Activated CD4-positive, alpha-beta T cell treated with anti-CD3 and anti-CD28 coated beads, Interleukin-10, Interleukin-2, amounts not matched to agents 100 ng/mL and 50 ng/mL, durations not matched to agents 16 hours and 8 hours (primary cell): ENCODE measurements at places on chromosomes 13 and 19.
A peak's percentile ranks its signal among the peaks of the same experiment; 100 is the strongest.

DNA sequence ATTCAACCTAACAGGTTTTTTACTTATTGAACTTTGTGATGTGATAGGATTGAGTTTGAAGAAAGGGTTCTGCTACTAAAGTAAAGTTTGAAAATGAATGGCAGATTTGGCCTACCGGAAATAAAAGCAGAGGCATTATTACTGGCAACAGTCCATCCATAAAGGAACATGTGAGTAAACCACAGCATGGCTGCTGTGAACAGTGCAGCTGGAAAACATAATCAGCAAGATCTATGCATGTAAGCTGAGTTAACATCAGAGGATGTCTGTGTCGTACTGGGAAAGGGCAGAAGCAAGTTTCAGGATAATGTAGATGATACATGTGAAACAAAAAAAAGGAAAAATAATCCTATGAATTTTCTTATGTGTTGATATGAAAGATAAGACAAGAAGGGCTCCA is 87.6 kb downstream of the CYSLTR2 start:
- no peak for DNase-seq

GRCh38 chr19:32388393-32388855 is 17.1 kb upstream of the DPY19L3 start:
- DNase-seq: no peak

DNA sequence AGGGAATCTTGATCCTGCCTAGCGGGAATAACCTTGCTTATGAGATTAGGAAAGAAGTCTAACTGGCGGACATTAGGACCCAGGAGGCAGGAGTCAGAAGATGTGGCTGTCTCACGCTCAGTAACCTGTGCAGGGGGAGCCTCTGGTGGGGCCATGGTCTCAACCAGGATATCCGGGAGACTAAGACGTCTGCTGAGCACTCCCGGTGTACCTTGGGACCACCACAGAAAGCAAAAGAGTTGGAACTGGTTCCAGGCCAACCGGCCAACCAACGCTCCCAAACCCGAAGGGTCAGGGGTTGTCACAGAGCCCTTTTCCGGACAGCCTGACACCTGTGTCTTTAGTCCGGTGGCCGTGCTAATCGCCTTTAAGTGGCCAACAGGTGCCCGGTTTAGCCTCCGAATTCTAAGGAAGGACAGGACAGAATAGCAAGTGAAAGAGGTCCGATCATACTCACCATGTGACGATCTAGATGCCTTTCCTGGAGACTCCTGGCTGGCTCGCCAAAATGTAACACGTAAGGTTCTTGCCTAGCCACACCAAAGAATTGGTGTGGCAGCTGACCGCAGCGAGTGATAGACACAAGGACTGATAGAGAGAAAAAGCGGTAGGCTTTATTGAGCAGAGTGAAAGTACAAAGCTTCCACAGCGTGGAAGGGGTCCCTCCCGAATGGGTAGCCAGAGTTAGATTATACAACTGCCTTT is 103.9 kb upstream of the DIAPH3 start:
- peak; percentile 3 for DNase-seq

DNA sequence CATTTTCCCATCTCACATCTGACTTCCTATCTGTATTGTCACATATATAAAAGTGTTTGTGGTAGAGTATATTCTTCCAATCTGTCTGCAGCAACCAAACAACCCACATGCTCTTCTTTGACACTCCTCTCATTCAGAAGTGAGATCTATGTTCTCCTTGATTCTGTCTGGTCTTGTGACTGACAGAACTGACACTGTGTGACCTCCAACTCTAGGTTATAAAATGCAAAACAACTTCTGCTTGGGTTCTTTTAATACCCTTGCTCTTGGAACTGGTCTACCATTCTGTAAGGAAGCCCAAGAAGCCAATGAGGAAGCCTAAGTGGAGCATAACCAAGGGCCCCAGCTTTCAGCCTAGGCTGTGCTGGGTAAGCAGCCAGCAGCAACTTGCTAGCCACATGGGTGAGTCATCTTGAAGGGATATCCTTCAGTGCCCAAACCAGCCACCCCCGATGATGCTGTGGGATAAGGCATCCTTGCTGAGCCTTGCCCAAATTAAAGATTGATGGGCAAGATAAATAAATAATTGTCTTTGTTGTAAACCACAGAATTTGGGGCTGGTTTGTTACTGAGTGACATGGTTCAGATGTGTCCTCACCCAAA is 18.4 kb upstream of the ITM2B start:
- peak; percentile 44 for DNase-seq

DNA sequence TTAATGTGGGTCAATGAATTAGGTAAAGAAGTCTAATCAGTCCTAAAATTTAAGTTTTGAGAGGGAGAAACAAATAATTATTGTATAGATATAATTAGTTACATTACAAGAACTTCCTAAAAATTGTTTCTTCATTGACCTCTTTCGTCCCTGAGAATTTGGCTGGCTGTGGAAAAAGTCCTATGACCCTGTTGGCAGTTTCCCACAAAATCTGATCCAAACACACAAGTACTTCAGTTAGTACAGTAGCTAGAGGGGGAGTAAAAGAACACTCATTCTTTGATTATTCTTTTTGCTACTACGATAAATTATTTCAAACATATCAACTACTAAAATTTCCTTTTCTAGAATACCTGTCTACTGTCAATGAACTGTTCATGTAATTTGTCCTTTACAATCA is 11.3 kb downstream of the POSTN start:
- no peak for DNase-seq

DNA sequence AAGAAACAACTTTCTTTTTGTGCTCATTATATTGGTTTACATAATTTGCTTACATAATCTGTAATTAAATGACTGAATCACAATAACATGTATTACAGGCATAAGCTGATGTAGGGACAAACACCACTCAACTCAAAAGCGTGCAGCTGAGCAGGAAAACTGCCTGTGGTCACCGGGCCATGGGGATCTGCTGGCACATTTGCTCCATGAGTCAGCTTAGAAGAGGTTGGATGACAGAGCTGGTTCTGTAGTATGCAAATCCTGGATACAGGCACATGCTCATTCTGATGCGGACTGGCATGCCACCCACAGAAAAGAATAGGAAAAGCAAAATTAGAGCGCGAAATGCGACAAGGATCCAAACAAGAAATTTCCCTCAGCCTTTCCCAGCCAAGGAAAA is 128.6 kb downstream of the USP12 start:
- peak; percentile 35 for DNase-seq

- no peak for DNase-seq
Measured at GRCh38 chr13:72156760-72157159, 289.8 kb upstream of the DACH1 start.

- DNase-seq: no peak
Measured at GRCh38 chr19:39182174-39182505, 14.6 kb upstream of the NCCRP1 start.

GRCh38 chr19:56139847-56140582 is 1.1 kb upstream of the ZNF444 start:
- no peak for DNase-seq

DNA sequence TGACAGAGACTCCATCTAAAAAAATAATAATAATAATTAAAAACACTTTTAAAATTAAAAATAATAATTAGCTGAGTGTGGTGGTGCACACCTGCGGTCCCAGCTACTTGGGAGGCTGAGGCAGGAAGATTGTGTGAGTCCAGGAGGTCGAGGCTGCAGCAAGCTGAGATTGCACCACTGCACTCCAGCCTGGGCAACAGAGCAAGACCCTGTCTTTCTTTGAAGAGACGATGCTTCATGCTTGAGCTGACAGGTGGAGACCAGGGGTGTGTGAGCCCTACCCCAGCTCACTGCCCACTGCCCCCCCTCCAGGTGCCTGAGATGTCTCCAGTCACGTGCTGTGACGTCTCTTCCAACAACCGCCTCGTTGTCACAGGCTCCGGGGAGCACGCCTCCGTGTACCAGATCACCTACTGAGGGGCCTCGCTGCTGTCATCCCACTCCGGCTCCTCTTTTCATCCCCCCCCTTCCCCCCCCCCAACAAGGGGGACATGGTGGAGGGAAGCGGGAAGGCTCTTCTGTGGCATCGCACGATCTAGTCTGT is 17.3 kb downstream of the TLE6 start:
- no peak for DNase-seq

GRCh38 chr13:23469951-23470421 is 36.5 kb upstream of the SACS start:
- no peak for DNase-seq

GRCh38 chr19:632579-633067 is 714 bp downstream of the POLRMT start:
- DNase-seq: peak; percentile 65

- peak; percentile 58 for DNase-seq
Measured at GRCh38 chr19:44722131-44723121, 23.5 kb downstream of the CEACAM16 start.

DNA sequence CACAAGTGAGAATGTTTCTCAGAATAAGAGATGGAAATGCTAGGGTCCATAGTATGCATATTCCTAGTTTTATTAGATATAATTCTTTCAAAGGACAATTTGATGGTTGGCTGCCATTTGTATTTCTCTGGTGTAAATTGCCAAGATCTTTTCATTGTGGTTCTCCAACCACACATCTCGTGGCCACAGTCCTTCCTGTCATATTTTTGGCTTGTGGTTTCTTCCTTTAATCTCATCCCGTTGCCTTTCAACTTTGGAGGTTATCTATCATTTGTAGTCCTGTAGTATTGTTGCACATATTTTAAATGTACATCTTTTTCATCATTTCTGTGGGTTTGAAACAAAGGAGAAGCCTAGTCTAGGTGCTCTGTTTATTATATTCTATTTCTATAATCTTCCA is 61.2 kb downstream of the WASF3 start:
- DNase-seq: no peak

DNA sequence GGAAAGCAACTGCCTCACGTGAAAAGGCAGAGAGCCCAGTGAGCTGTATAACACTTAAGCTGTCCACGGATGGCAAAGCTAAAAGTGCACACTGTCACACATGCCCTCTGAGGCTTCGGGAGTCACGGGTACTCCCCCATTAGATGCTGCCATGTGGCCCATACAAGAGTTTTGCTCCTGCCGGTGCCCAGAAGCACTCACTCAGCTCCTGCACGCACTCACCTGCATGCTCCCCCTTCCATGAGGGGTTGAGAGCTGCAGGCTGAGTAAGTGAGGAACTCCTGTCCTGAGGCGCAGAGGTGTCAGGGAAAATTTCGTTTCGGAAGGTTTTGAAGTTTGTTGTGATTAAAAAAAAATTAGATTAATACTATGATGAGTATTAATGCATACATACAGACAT is 939.2 kb upstream of the ATXN8OS start:
- no peak for DNase-seq

DNA sequence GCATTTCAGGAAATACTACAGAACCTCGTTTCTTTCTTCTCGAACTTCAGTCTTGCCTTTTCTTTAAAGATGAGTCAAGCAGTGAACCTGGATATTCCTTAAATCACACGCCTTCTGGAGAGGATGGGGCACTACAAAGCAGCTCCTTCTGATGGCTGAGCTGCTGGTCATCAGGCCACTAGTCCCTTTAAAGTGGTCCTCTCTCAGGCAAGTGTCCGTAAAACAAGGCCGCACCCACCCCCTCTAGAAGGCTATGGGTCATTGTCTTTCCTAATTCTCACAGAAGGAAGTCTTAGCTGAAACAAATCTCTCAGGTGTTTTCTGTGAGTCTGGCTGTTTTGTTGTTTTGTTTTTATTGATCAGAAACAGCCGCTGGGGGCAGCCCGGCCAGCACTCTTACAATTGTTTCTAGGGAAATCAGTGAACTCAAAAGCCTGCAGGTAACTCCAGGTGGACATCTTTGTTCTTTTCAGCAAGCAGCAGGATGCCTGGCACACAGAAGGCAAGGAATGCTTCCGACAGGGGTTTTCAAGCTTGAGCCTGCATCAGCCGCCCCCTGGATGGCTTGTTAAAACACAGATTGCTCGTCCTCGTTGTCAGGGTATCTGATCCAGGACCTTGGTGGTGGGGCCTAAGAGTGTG is 45.4 kb downstream of the MBNL2 start:
- DNase-seq: no peak

GRCh38 chr13:50722440-50723125 is 120.9 kb downstream of the DLEU7 start:
- no peak for DNase-seq

- DNase-seq: no peak
Measured at GRCh38 chr19:19274146-19274545, 1.0 kb upstream of the TM6SF2 start.

DNA sequence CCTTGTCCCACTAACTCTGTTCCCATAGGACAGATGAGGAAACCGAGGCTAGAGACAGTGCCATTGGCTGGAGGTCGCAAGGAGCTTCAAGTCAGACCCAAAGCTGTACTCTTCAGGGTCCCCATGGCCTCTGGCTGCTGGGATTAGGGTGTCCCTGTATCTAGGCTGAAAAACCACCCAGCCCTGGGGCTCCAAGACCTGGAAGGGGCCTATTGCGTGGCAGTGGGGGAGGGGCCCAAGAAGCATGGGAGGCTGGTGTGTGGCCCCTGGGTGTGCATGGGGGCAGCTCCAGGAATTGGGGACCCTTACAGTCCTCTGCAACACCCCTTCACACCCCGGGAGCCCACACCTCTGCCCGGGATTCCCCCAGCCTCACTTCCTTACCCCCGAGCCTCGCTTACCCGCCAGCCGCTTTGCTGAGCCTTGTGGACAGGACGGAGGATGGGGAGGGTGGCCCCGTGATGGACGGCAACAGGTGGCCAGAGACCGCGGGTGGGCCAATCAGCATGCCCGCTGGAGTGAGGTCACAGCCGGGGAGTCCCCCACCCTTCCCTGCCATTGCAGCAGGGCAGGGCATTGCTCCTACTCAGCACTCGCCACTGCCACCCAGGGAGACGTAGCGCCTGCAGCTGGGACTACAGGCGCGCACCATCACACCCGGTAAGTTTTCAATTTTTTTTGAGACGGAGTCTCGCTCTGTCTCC is at the start of gene JSRP1:
JSRP1 (minus strand) TSS at position 436 of the 704 bp plus-strand sequence. CDS start 1,103 bp downstream, outside the sequence.
- no peak for DNase-seq

DNA sequence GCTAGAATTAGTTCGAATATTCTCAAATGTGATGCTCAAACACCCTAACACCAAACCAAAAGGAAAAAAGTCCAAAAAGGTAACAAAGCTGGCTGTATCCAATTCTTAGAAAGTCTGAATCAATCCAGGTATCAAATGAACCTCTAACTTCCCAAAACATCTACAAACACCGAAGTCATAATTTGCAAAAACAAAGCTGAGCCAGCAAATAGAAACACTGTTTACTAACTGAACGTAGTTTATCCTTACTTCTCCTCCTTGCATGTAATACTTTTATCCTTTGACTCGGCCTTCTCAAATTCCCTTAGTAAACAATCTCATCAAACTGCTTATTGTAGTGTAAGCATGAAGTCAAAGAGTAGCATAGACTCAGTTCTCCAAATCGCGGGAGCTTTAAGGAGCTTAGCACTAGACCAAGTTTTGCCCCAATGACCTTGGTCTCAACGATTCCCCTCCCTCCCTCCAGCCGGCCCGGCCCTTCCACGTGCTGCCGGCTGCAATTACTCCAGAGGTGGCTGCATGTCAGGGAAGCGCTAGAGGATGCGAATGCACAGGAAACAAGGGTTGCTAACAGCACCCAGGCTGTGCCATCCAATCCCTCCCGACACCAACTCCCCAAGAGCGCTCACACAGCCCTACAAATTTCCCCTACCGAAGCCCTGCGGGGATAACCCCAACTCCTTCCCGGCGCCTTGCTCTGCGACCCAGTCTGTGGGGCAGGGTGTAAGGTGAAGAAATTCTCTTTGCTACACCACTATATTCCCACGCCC is 693 bp downstream of the XPO4 start:
- peak; percentile 59 for DNase-seq

GRCh38 chr13:78326633-78327032 is 276.7 kb downstream of the POU4F1 start:
- DNase-seq: no peak

GRCh38 chr13:42477596-42478190 is 96.3 kb upstream of the TNFSF11 start:
- no peak for DNase-seq
